ENCODE measurements at places on chromosomes 13 and 19.

GRCh38 chr19:43777163-43777695 lies 3.5 kb downstream of the KCNN4 start:
- no peak for DNase-seq

GRCh38 chr19:12947702-12948611 lies 2.3 kb downstream of the RAD23A start:
- no peak for DNase-seq

- no peak for DNase-seq
These were observed 881.2 kb upstream of the PCDH20 start for GRCh38 chr13:62296812-62297211.

- DNase-seq = no peak
These were observed 89.4 kb downstream of the ZNF675 start for GRCh38 chr19:23597661-23598060.

GRCh38 chr13:36251526-36251925 lies 37.2 kb upstream of the SOHLH2 start:
- DNase-seq = no peak

GRCh38 chr13:44758630-44759383 lies 182.7 kb upstream of the TSC22D1 start:
- DNase-seq = no peak

DNA sequence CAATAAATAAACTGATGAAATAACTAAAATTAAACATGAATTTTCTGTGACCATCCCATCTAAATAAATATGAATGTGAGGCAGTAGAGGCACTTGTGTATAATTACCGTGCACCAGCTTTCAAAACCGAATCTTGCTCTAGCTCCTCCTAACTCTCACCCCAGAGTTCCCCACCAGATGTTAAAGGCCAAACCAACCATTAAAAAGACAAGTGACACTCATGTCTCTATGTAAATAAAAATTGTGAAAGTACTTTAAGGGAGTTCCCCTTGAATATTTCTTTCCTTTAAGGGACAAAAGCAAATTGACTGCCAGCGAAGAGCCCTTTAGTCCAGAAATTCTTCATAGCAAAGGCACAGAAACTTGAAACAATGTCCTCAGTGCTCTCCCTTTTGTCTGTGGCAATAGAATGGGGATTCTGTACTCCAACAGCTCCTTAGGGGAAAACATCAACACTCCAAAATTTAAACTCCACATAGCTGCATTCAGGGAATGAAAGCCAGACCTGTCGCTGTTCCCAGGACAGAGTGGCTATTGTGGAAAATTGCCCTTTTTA lies 101.7 kb upstream of the SOX21 start:
- DNase-seq = no peak

- DNase-seq = no peak
These were observed 317.8 kb downstream of the FGF9 start for GRCh38 chr13:21988624-21989023.

DNA sequence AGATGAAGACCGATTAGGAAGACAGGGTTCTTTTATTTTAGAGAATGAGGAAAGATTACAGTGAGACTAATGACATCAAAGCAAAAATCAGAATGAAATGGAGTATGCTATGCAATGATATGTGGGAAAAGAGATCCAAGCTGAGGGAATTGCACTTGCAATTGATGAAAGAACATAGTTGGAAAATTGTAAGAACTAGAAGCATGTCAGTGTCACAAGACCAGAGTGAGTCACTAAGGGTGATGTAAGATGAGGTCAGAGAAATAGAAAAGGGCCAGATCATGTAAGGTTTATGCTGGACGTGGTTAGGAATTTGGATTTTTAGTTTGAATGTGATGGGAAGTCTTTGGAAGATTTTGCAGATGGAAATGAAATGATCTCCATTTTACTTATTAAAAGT lies 1937.3 kb downstream of the OLFM4 start:
- no peak for DNase-seq

DNA sequence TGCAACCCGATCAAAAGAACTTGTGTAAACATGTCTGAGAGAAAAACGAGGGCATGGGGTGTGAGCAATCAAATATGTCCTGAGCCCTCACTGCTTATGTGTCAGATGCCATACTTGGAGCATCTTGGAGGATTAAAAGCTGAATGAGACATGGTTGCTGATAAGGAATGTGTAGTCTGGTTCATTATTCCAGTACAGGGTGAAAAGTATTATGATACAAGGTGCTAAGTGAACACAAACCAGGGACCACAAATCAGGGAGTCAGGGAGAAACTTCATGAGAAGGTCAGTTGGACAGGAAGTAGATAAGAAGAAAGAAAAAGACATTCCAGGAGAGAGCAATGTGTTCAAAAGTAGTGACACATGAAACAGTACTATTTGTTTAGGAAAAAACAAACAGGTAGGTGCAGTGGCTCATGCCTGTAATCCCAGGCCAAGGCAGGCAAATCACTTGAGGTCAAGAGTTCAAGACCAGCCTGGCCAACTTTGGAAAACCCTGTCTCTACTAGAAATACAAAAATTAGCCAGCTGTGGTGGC lies 2.0 kb upstream of the RCBTB1 start:
- no peak for DNase-seq

DNA sequence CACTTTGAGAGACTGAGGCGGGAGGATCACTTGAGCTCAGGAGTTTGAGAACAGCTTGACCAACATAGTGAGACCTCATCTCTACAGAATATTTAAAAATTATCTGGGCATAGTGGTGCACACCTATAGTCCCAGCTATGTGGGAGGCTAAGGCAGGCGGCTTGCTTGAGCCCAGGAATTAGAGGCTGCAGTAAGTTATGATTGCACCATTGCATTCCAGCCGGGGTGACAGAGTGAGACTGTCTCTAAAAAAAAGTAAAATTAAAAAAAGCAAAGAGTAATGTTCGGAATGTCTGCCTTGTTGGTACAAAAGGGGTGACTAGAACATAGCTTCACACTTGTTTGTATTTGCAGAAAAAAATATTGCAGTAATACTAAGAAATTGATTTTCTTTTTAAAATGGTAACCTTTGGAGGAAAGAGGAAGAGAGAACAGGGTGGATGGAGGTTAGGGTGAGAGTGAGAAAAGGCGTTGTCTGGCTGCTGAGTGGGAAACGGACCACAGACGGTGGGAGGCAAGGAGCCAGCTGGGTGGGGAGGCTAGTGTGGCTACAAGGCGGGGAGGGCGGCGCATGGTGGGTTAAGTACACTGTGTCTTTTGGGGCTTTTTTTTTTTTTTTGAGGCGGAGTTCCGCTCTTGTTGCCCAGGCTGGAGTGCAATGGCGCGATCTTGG lies 10.2 kb downstream of the PPP1R14A start:
- no peak for DNase-seq

DNA sequence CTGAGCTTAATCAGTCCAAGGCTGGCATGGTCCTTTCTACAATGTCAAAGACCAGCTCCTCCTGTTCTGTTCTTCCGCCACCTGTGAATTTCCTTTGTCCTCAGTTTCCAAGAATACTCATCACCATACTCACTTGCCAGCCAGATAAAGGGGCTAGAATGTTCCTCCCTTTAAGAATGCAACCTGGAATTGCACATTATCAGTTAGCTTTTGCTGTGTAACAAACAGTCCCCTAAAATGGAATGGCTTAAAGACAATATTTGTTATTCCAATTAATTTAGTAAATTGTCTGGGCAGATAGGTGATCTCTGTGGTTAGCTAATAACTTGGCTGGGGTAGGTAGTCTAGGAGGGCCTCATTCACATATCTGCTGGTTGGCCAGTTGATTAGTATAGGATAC lies 36.0 kb downstream of the VAV1 start:
- DNase-seq = no peak

DNA sequence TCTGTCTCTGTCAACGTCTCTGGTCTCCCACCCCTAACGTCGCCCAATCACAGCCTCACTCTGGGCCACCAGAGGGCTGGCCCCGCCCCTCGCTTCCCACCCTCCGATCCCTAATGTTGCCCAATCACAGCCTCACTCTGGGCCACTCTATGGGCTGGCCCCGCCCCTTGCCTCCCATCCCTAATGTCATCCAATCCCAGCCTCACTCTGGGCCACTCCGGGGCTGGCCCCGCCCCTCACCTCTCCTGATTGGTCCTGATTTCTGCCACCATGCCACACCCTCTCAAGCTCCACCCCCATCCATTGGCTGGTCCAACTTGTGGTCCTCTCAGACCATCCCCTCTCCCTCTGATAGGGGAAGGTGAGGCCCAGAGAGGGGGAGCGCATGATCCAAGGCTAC lies 24.9 kb downstream of the CELF5 start:
- DNase-seq = no peak

DNA sequence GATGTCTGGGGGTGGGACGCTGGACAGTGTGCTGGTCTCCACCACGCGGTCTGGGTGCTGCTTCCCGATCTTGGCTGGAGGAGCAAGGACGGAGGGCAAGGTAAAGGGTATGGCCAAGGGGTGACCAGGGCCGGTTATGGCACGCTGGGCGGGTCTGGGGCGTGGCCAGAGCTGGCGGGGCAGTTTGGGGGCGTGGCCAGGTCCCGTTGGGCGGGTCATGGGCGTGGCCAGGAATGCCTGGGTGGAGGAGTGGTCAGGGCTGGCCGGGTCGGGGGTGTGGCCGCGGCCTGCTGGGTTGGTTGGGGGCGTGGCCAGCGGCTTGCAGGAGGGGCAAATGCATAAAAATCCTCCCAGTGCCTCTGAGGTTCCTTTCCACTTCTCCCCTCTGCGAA lies 19.2 kb downstream of the GPX4 start:
- peak; percentile 89 for DNase-seq

- DNase-seq = peak; percentile 82
These were observed 1.2 kb downstream of the CGB7 start for GRCh38 chr19:49056101-49056901.

GRCh38 chr19:15976836-15977689 lies 28.3 kb downstream of the OR10H4 start:
- DNase-seq = no peak

DNA sequence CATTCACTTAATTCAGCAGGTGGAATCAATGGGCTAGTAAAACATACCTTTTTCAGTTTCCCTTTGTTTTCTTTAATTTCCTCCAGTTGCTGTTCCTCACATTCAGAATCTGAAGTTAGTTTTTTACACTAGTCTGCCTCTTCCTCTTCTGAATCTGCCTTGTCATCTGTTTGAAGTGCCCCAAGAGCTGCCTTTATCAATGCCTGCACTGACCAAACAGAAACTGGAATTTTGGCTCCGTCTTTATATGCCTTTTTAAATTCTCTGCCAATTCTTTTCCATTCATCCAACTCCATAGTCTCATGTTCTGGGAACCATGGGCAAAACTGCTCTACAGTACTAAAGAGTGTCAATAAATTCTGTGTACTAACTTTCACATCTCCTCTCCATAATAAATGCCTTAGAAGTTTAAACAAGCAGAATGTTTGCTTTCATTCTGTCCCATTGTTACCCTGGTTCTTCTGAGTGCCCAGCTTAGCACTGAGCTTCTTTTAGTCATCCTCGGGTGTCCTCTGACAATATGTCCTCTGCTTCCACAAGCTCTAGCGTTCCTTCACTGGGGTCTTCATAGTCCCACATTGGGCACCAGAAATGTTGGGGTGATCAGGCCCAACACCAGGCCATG lies 154.2 kb downstream of the ZNF486 start:
- no peak for DNase-seq

DNA sequence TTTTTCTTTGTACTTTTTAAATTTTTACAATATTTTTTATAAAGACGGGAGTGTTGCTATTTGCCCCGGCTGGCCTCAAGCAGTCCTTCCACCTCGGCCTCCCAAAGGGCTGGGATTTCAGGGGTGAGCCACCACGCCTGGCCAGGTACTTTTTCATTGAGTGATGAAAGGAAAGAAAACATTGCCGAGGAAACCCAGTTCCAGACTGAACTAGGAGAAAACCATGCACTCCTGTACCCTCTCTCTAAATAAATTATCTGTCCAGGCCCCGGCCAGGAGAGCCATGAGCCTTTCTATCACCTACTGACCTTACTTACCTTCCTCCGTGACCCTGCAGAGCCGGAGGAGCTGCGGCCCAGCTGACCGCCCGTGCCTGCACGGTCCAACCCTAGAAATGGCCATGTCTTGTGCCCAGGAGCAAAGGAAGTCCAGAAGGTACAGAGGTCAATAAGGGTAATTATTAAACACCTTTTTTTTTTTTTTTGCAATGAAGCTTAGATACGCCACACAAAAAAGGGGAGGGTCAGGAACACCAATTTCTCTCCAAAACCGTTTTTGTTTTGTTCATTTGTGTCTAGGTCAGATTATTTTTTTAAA lies at the start of gene SLC7A9:
Gene SLC7A9 (minus strand): TSS at position 399 of the 597 bp plus-strand sequence. CDS start 1,233 bp downstream, outside the sequence.
- DNase-seq = peak; percentile 28

DNA sequence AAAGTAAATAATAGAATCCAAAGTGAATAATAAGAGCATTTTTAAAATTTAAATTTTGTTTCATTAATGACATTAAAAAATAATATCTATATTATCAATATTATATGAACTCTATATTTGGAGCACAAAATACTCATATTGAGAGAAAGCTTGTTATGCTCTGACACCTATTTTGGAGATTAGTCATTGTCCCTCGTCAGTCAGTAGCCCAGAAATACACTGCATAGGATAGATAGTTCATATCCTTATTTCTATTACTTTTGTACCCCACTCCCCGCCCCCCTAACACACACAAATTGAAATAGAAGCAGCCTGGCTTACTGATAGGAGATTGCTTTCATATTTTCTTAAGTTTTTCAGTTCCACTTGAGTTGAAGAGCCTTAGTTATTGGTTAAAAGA lies 652.8 kb downstream of the PCDH9 start:
- no peak for DNase-seq

- no peak for DNase-seq
These were observed 711.6 kb upstream of the SLITRK6 start for GRCh38 chr13:86510792-86511191.

- DNase-seq = peak; percentile 88
These were observed at the start of gene C19orf12 for GRCh38 chr19:29714953-29715700. Gene C19orf12 (minus strand): TSS chr19:29715261. CDS start chr19:29708413, 6,848 bp downstream.

GRCh38 chr19:57559008-57559403 lies 657 bp downstream of the ZNF550 start:
- no peak for DNase-seq

DNA sequence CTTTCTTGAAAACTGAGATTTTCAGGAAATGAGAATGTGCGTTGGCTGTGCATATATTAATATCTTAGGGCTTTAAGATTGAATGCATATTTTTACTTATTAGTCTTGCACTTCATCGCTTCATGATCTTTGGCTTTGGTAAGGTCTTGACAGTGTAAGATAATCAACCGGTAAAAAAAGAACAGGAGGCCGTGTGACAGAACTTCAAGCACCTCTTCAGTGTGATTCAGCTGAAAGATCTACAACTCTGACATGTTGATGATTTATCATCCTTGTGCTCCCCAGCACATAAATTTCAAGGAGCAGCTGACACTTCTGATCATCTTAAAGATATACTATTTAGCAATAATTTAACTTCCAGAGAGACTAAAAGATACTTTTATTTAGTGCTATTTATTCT lies 195.1 kb downstream of the HS6ST3 start:
- DNase-seq = no peak

- DNase-seq = no peak
These were observed 14.6 kb downstream of the KBTBD7 start for GRCh38 chr13:41179593-41180250.

- DNase-seq = no peak
These were observed 274.6 kb downstream of the ITGBL1 start for GRCh38 chr13:101727118-101727517.

DNA sequence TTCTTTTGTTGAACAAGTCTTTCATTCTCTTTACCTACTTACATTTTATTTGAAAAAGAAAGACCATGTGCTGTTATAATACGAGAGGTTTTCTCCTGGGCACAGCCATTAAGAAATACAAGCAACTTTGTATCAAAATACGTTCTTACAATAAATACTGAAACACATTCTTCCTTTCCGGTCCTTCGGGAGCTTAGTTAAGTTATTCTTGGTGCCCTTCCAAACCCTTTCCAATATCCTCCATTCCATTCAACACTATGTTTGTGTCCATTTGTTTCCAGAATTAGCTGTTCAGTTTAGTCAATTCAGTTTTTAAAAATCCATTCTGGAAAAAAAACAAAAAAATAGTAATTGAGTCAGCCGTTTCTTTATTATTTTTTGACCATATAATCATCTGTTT lies 746.8 kb upstream of the SLC10A2 start:
- no peak for DNase-seq
